ENCODE measurements at places on chromosomes 16 and 17. TPM values are rescaled to one million over a fixed set of nuclear protein-coding genes. Genes with fewer than 3 reads are reported as not detected.

The HSPB9 gene
- not detected for total RNA-seq

GRCh38 chr17:27888945-27889344, 4.2 kb downstream of the LYRM9 start:
- peaks cover 28% of the 10 kb centered on the region for H3K4me1 ChIP-seq
- no peak overlapping the region for H3K27ac ChIP-seq
- H3K36me3 ChIP-seq = no peaks in the 10 kb centered on the region
- DNase-seq = no peak
- H3K27me3 ChIP-seq = no peaks in the 10 kb centered on the region

- H3K4me1 ChIP-seq = peaks cover 11% of the 10 kb centered on the region
- H3K27ac ChIP-seq = no peak overlapping the region
- no peaks in the 10 kb centered on the region for H3K36me3 ChIP-seq
- no peak for DNase-seq
These were observed 27.0 kb downstream of the RTN4RL1 start for GRCh38 chr17:1997927-1998742.

GRCh38 chr16:89300311-89300975, 82.9 kb downstream of the ZNF778 start:
- H3K36me3 ChIP-seq = peaks cover 29% of the 10 kb centered on the region
- DNase-seq = no peak
- no peak overlapping the region for H3K27ac ChIP-seq
- H3K27me3 ChIP-seq = no peaks in the 10 kb centered on the region

DNA sequence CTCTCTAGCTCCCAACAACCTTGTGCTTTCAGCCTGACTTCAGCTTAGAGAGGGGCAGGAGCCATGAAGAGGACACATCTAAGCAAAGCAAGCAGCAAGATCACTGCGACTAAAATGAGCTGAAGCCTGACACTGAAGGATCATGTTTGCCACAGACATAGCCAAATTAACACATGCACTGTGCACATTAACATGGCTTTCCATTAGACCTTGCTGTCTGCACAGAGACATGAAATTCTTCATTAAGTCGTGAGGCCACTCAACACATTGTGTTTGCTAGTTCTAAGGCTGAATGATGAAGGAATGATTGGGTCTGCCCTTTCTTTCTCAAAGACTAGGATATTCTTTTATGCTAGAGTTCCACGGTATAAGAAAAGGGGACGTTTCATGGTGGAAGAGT, 558.3 kb upstream of the PSMD7 start:
- H3K4me1 ChIP-seq = no peaks in the 10 kb centered on the region
- no peak overlapping the region for H3K4me3 ChIP-seq
- no peak for DNase-seq
- no peaks in the 10 kb centered on the region for H3K36me3 ChIP-seq
- peaks cover 27% of the 10 kb centered on the region for H3K27me3 ChIP-seq

The PLLP gene
- total RNA-seq = 3.1 TPM

GRCh38 chr16:4702466-4702808, 9.1 kb downstream of the NUDT16L1 start:
- no peaks in the 10 kb centered on the region for H3K27me3 ChIP-seq
- no peak overlapping the region for H3K4me3 ChIP-seq
- no peak overlapping the region for H3K27ac ChIP-seq
- H3K4me1 ChIP-seq = no peaks in the 10 kb centered on the region
- H3K36me3 ChIP-seq = peaks cover 12% of the 10 kb centered on the region

DNA sequence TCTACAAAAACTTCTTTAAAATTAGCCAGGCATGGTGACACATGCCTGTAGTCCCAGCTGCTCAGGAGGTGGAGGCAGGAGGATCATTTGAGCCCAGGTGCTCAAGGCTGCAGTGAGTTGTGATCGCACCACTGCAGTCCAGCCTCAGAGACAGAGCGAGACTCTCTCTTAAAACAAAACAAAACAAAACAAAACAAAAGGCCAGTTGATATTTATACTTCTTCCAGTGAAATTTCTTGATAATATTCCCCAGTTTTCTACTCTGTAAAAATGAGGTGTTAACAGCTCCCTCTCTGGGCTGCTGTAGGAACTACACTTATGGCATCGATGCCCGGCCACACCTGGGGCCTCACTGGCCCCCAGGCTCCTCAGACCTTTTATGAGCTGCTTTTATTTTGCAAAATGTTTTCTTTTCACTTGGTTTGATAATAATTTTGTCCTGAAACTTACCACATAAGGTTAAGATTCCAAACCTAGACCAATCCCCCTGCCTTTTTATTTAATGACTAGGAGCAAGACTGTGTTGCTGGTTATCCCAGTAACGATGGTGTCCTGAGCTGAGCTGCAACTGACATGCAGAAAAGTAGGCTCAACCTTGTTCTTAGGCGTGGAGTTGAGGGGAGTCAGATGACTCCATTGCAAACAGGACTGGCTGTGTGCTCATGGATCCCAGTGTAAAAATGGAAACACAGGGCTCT, 17.6 kb downstream of the MAPK8IP3 start:
- H3K27me3 ChIP-seq = no peaks in the 10 kb centered on the region
- H3K36me3 ChIP-seq = no peaks in the 10 kb centered on the region
- no peak overlapping the region for H3K4me3 ChIP-seq
- no peak for DNase-seq

GRCh38 chr17:3980381-3981014, 16.3 kb upstream of the ATP2A3 start:
- no peaks in the 10 kb centered on the region for H3K27me3 ChIP-seq
- no peaks in the 10 kb centered on the region for H3K4me1 ChIP-seq
- H3K36me3 ChIP-seq = no peaks in the 10 kb centered on the region
- H3K4me3 ChIP-seq = no peak overlapping the region
